Adrenal gland (tissue), 19 donors: ENCODE measurements at places on chromosomes 16 and 17.

GRCh38 chr16:67184453-67184994 lies 761 bp upstream of the MATCAP1 start:
- no peak for DNase-seq

GRCh38 chr16:80974649-80975376 lies 31.9 kb downstream of the CMC2 start:
- DNase-seq: no peak

DNA sequence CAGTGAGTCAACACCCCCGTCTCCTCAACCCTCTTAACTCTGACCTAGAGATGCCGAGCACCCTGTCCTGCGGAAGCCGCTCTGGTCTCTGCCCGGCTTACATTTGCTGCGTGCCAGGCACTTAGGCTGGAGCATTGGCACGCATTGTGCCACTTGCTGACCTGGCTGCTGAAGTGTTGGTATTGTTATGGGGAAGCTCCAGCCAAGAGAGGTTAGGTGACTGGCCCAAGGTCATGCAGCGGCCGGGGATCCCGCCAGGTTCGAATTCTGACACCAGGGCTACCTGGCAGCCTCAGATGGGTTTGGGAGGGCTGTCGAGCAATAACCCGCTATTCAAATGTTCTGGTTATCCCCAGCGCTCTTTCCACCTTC lies 5.0 kb upstream of the HSD17B1 start:
- DNase-seq: no peak

DNA sequence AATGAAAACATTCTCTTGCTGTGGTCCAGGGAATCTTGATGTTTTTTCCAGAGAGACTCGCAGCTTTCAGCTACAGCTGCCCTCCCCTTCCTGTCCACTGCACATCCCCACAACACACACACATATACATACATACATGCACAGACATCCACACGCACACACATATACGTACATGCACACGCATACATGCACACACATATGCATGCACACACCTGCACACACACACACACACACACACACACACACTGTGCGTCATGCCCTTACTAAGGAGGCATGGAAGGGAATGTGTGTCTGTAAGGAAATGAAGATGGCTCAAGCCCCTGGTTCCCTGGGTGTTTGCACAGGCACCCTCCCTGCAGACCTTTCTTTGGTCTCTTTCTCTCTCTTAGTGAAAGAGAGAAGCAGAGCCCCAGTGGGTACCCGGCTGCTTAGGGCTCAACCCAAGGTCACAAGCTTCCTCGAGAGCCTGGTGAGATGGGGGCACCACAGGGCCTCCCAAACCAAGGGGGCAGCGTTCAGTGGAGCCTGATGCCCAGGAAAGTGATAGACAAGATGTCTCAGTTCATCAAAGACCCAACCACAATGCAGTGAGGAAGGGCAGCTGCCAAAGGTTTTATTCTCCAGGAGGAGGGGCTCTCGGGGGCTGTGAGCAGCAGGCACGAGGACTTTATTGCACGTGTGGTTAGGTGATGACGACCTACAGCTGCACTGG lies 33.3 kb downstream of the TNFRSF13B start:
- no peak for DNase-seq

DNA sequence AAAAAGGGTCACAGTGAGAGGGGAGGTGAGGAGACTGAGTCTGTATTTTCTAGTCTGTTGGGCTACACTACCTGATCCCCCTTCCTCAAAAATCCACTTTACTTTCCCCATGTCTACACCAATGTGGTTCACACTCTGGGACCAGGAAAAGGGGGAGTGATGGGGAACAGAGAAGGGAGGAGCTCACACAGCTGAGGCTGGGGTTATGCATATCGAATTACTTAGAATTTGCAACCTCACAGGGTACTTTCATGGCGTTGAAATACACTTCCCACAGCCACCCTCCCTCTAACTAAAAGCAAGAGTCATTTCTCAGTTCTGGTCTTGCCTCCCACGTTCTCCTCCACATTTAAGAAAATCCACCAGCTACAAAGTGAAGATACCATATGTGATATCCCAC lies 14.1 kb downstream of the MAPT start:
- no peak for DNase-seq

GRCh38 chr16:83215406-83216001 lies 588.7 kb downstream of the CDH13 start:
- DNase-seq: peak; percentile 31

DNA sequence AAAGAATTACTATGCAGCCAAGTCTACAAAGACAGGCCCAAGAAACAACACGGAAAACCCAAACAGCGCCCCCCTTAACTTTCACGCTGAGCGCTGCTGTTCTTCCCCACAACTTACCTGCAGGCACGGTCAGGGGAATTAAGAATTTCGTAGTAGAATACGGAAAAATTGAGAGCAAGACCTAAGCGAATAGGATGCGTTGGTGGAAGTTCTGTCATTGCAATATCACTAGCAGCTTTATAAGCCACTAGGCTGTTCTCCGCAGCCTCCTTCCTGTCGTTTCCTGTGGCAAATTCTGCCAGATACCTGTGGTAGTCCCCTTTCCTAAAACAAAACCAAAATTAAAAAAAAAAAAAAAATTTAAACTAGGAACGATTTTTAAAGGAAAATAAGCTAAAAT lies 39.0 kb downstream of the YWHAE start:
- no peak for DNase-seq

DNA sequence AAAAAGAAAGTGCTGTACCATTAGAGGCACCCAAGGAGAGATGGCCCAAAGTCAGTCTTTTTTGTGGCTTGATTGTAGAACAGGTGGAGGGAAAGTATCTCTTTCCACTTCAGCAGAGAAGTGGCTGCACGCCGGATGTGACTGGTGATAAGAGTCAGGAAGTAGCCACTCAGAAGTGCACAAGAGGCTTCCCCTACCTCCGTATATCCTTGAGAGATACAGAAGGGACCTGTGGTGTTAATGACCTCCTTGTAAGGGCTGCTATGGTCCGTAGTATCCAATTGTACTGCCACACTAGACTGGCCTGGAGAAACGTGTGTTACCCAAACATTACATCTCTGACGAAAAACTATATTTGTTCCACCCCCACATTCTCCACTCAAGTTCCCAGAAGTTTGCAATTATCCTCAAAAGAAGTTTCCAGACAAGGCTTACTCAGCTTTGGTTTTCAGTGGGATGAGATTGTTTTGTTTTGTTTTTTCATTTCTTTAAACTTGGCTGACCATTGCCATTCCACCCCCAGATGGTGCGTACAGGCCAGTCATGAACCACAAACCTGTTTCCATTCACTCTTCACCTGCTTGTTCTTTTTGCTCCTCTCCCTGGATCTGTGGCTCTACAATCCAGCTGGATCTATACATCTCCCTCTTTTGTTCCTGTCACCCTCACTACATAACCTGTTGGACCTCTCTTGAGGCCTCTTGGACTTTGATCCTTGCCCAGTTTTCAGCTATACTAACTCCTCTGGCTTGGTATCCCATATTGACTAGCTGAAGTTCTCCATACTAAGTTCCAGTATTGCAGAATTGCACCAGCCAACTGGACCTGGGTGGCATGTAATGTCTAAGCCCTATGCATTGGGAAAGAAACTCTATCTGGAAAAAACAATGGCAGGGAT lies 20.7 kb upstream of the MED13 start:
- no peak for DNase-seq

DNA sequence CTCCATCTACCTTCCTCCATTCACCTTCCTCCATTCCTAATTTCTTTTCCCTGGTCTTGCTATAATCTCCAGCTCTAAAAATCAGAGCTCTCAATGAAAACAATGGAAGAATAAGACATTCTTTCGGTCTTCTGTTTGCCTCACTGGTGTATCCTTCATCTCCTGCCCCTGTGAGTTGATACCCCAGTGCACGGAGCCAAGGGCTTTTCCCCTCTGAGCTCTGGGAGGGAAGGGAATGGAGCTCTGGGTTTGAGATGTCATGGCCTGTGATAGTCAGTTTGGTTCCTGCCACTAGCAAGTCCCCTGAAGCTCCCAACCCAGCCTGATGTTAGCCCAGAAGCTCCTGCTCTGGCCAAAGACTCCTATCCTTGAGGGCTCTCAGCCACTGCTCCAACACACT lies 36.6 kb upstream of the DNAH9 start:
- DNase-seq: no peak

DNA sequence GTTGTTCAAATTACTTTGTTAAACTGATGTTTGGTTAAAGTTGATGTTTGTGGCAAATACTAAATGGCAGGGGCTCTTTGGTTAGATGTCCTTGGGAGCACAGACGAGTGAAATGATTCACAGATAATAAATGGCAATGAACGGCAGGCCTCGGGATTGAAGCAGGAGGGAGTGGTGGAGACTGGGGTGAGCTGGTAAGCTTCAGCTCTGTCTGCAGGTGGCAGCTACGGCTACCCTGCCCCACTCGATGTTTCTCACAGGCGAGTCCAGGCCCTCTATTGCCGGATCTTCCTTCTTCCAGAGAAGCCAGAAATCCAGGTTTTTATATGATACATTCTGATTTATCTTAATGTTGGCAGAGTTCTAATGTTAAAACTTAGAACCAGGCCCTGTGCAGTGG lies 144.8 kb upstream of the CACNG5 start:
- peak; percentile 34 for DNase-seq

GRCh38 chr17:57873261-57874057 lies 23.6 kb upstream of the MRPS23 start:
- no peak for DNase-seq

GRCh38 chr16:6687593-6687992 lies 645.1 kb upstream of the RBFOX1 start:
- DNase-seq: no peak

DNA sequence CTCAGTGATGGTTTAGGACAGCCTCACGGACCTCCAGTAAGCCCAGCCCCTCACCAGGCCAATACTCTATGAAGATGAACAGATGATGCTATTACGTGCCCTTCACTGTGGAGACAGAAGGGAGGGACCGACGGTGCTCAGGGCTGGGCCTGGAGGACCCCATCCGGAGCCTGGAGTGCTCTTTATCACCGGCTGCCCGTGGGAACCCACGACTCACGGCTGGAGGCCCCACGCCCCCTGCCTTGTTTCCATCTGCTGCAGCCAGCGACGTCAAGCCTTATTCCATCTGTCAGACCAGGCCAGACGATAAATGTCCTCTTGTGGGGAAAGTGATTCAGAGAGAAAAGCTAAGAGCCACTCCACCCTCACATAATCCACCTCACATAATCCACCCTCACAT lies 4.0 kb upstream of the TIMM22 start:
- DNase-seq: no peak

- no peak for DNase-seq
Measured at GRCh38 chr16:47392081-47392480, 68.8 kb downstream of the ITFG1 start.

DNA sequence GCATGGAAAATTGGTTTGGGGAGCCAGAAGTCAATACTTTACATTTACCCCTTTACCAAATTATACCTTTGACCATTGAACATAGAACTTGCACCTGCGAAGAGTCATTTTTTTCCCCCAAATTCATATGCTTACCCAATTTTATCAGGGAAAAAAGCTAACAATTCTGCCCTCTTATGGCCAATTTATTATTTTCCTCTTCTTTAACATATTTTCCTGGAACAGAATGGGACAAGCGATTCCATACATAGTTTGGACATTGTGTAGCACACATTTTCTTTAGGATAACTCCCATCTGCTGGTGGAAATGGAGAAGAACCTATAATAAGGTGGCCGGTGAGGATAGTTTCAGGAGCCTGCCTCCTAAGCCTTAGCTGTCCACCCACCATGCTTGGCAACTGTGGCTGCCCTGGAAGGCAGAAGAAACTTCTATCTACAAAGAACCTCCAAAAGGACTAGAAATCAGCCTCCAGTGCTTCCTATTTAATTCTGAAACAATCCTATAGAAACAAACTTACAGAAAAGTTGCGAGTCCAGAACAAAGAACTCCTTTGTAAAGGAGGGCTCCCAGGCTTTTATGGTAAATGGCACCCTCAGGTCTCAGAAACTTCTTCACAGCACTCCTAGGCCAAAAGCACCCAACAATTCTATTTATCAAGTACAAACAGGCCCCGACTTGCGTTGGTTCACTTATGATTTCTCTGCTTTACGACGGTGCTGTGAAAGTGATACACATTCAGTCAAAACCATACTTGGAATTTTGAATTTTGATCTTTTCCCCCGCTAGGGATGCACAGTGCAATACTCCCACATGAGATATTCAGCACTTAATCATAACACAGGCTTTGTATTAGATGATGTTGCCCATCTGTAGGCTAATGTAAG lies 64.1 kb upstream of the CACNG4 start:
- no peak for DNase-seq
